Suppressor macrophage (primary cell): ENCODE measurements at places on chromosomes 11 and 22.

DNA sequence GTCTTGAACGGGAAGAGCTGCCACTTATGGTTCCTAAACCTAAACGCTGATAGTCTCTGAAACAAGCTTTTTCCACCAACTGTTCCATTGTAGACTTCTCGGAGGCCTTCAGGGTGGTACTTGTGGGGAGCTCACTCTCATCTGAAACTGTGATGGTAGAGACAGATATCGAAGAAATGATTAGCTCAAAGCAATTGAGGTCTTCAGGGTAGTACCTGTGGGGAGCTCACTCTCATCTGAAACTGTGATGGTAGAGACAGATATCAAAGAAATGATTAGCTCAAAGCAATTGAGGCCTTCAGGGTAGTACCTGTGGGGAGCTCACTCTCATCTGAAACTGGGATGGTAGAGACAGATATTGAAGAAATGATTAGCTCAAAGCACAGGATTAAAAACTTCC, 175.7 kb downstream of the SWAP70 start:
- no peak for DNase-seq

GRCh38 chr11:93895106-93895862, 44.9 kb upstream of the VSTM5 start:
- peak; percentile 7 for DNase-seq

GRCh38 chr11:9506489-9507276, 45.9 kb downstream of the ZNF143 start:
- DNase-seq: peak; percentile 88

- no peak for DNase-seq
Measured at GRCh38 chr11:2102883-2103213, 36.3 kb downstream of the IGF2 start.

GRCh38 chr22:39309364-39309861, 10.0 kb downstream of the RPL3 start:
- DNase-seq: no peak

DNA sequence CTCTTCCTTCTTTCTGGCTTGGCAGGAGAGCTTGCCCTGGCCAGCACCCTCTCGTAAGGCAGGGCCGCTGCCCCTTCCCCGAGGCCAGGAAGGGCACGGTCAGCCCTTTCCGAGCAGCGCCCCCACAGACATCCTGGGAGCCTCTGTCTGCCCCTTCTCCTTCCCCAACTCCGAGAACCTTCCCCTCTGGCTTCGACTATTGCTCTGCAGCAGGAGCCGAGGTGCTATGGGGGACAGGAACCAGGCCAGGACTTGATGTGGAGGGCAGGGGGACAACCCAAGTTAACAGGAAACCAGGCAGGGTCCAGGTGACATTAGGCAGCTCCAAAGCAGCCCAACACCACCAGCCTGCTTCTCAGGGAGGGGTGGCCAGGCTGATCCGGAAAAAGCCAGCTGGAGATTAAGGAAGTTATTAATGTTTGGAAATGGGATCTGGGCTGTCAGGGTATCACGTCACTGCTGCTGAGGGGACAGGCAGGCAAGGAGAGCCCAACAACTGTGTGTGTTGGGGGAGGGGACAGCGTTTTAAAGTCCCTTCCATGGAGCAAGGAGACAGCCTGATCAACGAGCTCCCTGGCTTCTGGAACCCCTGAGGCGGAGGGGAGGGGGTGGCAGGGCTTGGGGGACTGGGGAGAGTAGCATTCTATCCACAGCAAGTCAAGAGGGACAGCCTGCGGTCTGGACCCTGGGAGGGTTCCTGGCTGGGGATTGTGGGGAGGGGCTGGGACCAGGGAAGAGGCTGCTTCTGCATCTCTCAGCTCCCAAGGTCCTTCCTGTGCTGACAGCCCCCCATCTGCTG, 27.3 kb downstream of the SYT7 start:
- peak; percentile 34 for DNase-seq

- no peak for DNase-seq
Measured at GRCh38 chr22:30566125-30566524, 8.3 kb downstream of the GAL3ST1 start.

DNA sequence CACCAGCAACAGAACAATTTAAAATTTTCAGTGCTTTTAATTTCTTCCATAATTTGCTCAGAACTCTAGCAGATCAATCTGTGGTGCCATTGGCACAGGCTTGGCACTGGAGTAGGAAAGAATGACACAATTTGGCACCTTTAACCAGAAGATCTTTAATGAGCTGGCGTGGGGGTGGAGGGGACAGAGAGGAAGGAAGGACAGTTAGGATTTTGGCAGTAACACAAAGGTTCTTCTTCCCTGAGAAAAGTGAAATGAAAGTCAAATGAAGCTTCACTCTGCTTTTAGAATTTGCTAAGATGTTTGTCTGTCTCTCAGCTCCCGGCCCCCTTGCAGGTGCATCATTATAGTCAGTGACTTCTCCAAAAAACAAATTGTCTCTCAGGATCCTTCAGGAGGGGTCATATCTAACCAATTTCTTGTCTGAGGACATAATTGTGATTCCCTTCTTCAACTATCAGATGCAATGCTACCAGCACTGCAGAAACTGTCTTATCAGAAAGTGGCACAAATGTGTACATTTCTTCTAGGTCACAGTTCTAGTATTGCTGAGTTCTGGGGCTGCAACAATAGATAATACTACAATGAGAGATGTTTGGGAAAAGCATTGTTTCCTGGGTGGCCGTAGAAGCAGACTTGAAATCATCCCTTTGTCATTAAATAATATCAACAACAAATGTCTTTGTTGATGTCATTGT, 66.8 kb downstream of the CSTPP1 start:
- DNase-seq: peak; percentile 60

DNA sequence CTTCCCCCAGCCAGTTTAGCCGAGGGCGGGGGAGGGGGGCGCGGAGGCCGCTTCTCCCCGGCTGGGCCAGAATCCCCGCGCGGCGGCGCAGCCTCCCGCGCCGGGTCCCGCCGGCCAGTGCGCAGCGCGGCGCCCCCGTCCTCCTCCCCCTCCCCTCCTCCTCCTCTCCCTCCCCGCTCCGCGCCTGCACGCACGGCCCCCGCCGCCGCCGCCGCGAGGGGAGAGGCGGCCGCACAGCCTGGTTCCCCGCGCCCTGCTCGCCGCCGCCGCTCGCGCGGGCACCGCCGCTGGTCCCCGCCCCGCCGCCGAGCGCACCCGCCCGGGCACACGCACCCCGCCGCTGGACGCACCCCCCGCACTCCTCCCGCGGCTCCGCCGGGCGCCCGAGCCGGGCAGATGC, at the start of gene FLRT1:
FLRT1 (plus strand) TSS at position 356 of the 400 bp plus-strand sequence. CDS start 80,337 bp downstream, outside the sequence.
- no peak for DNase-seq

DNA sequence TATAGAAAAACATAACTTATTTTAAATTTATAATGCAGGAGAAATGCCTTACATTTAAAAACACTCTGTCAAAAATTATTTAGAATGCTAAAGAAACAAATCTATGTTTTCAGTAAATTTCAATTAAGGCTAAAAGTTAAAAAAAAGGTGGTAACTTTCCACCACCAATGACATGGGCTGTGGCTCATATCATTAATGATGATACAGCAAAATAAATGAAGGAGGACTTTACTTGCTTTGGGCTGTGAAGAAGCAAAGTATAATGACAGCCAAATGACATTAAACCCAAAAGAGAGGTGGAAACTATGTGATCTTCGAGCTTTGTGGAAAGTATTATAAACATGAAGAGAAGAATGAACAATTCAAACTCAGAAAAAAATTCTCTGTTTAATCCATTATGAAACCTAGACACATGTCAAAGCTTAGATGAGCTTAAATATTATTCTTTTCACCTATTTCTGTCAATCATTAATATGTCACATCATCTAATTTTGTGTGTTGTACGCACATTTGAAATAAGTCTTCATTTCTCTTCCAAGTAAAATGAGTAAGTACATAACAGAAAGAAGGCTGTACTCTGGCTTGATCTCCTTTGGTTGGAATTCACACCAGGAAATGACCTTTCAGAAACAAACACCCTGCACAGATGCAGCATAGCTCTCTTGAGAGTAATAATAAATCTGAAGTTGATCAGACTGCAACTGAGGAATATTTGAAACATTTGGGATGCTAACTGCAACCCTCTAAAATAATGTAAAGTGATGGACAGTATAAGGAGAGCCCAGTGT, 265.8 kb downstream of the TTC28 start:
- DNase-seq: no peak

DNA sequence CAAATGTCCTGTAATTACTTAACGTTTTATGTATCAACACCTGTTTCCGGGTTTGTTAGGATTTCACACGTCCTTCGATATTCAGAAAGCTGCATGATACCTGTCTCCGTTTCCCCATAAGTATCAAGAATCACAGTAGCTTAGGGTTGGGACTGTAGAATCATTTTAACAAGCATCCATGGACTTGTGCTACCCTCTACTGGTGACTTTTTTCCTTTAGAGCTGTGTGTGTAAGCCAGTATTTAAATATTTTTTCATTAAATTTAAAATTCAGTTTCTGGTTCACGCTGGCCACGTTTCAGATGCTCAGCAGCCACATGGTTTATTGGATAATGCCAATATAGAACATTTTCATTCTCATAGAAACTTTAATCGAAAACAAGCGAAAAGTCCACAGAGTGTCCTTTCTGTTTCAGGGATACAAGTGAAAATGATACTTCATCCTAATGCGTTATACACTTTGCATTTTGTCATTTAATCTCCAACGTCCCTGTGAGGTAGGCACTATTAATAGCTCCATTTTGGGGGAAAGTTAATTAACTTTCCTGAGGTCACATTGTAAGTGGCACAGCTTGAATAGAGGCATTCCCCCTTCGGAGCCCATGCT, 61.5 kb upstream of the SLC25A18 start:
- peak; percentile 73 for DNase-seq

DNA sequence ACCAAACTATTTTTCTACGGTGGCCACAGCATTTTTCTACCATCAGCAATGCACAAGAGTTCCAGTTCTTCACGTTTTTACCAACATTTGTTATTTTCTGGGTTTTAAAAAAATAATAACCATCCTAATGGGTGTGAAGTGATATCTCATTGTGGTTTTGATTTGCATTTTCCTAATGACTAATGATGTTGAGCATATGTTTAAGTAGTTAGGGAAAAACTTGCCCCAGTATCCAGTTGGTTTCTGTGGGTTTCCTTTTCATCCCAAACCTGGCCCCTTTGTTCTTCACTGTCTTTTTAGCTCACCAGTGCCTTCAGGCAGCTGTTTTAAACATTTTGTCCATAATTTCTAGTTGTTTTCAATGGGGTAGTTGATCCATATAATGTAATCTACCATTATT, 14.7 kb upstream of the PTS start:
- no peak for DNase-seq

- DNase-seq: no peak
Measured at GRCh38 chr22:48821727-48822126, 1005.9 kb downstream of the BRD1 start.

GRCh38 chr22:26707090-26707489, 49.7 kb downstream of the MIAT start:
- DNase-seq: no peak

DNA sequence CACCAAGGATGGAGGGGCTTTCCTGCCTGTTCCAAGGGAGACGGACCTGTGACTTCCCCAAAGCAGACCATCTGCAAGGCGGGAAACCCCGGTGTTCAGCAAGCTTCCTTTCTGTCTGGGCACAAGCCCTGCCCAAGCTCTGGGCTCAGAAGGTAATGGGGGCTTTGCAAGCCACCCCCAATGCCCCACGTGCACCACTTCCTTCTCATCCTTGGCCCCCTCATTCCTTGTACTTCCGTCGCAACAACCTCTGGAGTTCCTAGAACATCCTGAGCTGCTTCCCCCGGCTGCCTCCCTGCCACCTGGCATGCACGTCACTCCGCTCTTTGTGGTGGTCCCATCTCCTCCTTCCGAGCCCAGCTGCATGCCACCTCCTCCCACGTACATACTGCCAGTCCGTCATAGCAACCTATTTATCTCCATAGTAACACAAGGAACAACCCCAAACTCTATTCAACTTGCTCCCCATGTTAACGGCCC, 3.9 kb downstream of the MYEOV start:
- DNase-seq: peak; percentile 86

- no peak for DNase-seq
Measured at GRCh38 chr11:66243782-66244535, 24.5 kb upstream of the RAB1B start.

- DNase-seq: no peak
Measured at GRCh38 chr22:30863081-30863833, 105.3 kb downstream of the MORC2 start.

DNA sequence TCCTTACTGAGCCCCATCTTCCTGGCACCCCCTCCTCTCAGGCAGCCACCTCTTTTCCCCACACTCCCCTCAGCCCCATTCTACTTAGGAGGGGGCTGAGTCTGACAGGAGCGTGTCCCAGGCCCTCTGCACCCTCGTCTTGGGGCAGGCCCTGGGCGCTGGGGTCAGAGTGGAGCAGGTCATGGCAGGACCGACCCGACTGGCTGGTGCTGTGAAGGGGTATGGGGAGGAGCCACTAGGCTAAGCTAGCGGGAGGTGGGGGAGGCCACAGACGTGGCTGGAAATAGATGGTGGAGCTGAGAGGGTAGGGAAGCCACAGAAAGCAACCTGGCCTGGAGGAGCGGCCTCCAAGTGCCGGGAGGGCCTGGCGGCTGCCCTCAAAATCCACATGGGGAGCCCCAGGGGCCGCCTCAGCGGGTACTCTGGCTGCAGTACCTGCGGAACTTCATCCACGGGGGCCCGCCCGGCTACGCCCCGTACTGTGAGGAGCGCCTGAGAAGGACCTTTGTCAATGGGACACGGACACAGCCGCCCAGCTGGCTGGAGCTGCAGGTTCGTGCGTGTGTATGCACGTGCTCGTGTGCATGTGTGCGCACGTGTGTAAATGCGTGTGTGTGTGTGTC, 61.7 kb downstream of the MYO7A start:
- no peak for DNase-seq

- DNase-seq: peak; percentile 47
Measured at GRCh38 chr11:32884770-32885384, 7.7 kb upstream of the QSER1 start.

GRCh38 chr11:15073361-15074205, at the start of gene CALCB:
Gene CALCB, plus strand, starts transcription at chr11:15073593. Its CDS starts 1,126 bp downstream, at chr11:15074719.
- DNase-seq: no peak

DNA sequence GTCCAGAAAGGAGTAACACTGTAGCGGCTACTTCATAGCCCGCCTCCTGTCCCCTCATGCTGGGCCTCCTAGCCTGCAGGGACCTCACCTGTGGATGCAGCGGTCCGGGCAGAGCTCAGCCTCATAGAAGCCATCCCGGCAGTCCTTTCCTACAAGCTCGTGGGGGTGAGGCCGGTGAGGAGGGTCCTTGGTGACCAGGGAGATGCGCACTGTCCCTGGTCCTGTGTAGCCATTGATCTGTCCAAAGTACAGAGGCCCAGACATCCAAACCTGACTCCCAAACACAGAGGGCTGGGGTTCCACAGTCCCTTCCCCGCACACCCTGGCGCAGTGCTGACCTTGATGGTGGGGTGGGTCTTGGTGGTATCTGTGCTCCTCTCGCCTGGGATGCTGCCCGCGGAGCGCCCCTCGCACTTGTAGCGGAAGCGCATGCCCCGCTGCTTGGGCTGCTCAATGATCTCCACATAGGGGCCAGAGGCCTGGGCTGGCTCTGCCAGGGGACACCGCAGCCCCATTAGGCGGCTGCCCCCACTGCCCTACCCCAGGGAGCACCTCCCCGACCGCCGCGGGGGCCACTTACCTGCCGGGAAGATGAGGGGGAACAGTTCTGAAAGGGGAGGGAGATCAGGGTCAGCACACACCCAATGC, 993 bp downstream of the RELA start:
- DNase-seq: no peak

- DNase-seq: no peak
Measured at GRCh38 chr11:43986881-43987280, 44.4 kb downstream of the C11orf96 start.

GRCh38 chr22:28430466-28431025, 249.1 kb downstream of the TTC28 start:
- DNase-seq: no peak

GRCh38 chr11:1920128-1920908, 815 bp downstream of the TNNT3 start:
- DNase-seq: no peak

- DNase-seq: peak; percentile 24
Measured at GRCh38 chr22:31748490-31748889, 1.4 kb downstream of the PRR14L start.
